T-cell (primary cell): ENCODE measurements at places on chromosomes 4 and X. TPM values are rescaled to one million over a fixed set of nuclear protein-coding genes. Genes with fewer than 3 reads are reported as not detected.

INPP4B gene
- 71.3 TPM for total RNA-seq

LANCL3 gene
- total RNA-seq: 0.28 TPM

UGT2A1 gene
- total RNA-seq: not detected

NPY1R gene
- total RNA-seq: not detected
